ENCODE measurements at places on chromosomes 2 and 18. TPM values are rescaled to one million over a fixed set of nuclear protein-coding genes. Genes with fewer than 3 reads are reported as not detected.

PSMA8 gene
- 0.58 TPM for total RNA-seq

TGOLN2 gene
- total RNA-seq, result 109 TPM

SERPINB10 gene
- not detected for total RNA-seq

LOXHD1 gene
- not detected for total RNA-seq

APLF gene
- 1.4 TPM for total RNA-seq

RGPD3 gene
- total RNA-seq, result 0.35 TPM

NGEF gene
- total RNA-seq, result not detected

MATN3 gene
- total RNA-seq, result not detected

CCDC150 gene
- 11.6 TPM for total RNA-seq

NT5C1B gene
- not detected for total RNA-seq

METTL5 gene
- 78.7 TPM for total RNA-seq

ZNF396 gene
- total RNA-seq, result 0.87 TPM

SERPINB12 gene
- total RNA-seq, result not detected

COX7A2L gene
- 60.7 TPM for total RNA-seq

GYPC gene
- total RNA-seq, result 123 TPM

GRCh38 chr18:22505141-22505591 lies 87.5 kb upstream of the CTAGE1 start:
- ATAC-seq, result no peak

GRCh38 chr2:124822516-124822915 lies 797.4 kb downstream of the CNTNAP5 start:
- ATAC-seq, result no peak

DNA sequence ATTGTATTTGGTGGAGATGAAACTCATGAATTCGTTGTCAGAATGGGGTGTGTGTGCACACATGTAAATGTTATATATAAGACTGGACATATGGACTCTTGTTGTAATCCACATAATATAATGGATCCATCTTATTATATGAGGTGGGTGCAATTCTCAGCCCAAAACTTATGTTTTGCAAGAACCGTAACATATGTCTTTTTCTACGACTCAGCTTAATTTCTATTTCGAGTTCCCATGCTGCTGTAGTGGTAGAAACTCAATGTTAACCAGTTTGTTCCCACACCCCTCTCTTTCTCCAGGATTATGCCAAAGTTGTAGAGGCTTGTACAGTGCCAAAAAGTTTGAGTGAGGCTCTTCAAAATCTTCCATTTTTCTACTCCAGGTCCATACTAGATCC lies 112.5 kb upstream of the SPOPL start:
- no peak for ATAC-seq

- ATAC-seq, result no peak
Observed at GRCh38 chr18:57696271-57696670, 74.6 kb upstream of the NARS1 start.

- ATAC-seq, result peak; percentile 87
Observed at GRCh38 chr2:12728221-12728777, 11.6 kb downstream of the TRIB2 start.

DNA sequence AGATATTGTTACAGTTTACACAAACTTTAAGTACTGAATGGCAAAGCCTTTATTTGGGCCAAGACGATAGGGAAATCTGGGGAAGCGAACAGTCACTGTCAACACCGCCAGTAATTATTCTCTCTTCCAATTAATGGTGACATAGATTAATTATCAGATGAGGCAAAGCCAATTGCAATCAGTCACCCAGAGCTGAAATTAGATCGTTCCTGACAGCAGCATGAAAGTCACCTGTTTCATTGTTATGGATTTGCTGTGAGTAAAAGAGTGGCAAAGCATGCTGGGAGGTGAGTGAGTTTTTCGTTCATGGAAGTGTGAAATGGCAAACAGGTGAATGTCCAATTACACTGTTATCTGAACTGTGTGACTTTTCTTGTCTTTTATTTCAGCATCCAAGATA lies 164.8 kb upstream of the KLHL14 start:
- ATAC-seq, result no peak

DNA sequence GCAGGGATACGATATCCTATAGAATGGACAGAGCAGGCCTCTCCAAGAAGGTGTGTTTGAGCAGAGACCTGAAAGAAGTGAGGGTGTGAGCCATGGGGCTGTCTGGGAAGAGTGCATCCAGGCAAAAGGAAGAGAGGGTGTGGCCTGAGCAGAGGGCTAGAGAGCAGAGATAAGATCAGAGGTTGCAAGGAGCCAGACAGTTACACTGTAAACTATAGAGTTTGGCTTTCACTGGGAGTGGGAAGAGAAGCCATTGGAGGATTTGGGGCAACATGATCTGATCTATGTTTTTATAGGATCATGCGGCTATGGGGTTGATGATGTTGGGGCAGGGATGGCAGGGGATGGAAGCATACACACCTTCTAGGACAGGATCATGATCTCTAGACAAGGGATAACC lies 124.1 kb upstream of the MAP3K20 start:
- no peak for ATAC-seq

GRCh38 chr2:28588292-28588670 lies 92.4 kb downstream of the PLB1 start:
- ATAC-seq, result no peak

DNA sequence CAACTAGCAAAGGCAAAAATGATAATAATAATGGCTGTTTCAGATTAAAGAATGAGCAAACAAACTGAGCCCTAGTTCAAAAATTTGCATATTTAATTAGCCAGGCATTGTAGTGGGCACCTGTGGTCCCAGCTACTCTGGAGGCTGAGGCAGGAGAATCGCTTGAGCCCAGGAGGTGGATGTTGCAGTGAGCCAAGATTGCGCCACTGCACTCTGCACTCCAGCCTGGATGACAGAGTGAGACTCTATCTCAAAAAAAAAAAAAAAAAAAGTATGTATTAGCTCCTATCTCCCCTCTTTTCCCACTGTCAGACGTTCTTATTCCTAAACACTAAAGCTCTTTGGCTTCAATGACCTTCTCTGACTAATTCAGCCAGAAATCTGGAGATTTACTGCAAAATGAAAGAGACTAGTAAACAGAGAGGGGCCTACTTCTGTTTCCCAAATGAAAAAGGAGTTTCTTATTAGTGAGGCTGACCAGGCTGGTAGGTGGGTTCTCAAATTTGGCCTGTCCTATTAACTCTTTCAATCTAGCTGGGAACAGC lies 3.9 kb upstream of the SRBD1 start:
- ATAC-seq, result no peak

- ATAC-seq, result no peak
Observed at GRCh38 chr2:111149882-111150455, 29.3 kb downstream of the BCL2L11 start.

DNA sequence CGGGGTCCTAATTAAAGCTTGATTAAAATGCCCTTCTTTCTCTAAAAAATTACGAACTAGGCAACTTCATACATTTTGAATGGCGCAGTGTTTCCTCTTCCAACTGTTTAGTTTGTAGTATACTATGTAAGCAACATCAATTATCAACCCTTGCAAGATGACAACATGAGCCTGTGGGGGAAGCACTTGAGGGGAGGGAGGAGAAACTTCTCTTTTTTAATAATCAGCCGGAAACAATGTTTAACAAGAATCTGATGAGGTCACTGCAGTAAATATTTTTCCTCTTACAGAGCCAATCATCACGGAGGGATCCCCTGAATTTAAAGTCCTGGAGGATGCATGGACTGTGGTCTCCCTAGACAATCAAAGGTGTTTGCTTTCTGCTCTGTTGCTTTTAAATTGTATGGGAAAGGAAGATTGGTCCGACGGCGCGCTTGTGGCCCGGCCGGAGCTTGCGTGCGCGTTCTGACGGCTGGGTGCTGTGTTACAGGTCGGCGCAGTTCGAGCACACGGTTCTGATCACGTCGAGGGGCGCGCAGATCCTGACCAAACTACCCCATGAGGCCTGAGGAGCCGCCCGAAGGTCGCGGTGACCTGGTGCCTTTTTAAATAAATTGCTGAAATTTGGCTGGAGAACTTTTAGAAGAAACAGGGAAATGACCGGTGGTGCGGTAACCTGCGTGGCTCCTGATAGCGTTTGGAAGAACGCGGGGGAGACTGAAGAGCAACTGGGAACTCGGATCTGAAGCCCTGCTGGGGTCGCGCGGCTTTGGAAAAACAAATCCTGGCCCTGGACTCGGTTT lies 5.3 kb upstream of the DLX1 start:
- ATAC-seq, result no peak

- ATAC-seq, result no peak
Observed at GRCh38 chr2:42567806-42568400, 529 bp upstream of the MTA3 start.

DNA sequence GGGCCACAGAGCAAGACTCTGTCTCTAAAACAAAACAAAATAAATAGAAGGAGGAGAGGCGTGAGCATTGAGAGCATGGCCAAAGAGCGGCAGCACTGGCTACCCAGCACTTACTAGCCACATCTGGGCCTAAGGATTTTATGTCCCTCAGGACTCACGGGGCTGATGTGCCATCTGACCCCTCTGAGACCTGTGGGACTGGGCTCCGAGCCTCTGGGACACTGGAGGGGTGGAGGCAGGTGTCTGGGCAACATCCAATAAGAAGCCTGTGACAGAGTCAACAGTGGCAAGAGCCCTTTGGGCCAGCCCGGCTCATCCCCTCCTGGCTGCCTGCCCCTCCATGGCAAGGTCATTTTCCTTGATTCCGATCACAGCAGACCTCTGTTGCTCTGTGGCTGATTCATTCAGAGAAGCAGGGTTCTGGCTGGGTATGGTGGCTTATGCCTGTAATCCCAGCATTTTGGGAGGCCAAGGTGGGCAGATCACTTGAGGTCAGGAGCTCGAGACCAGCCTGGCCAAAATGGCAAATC lies 60.7 kb downstream of the RRM2 start:
- no peak for ATAC-seq

DNA sequence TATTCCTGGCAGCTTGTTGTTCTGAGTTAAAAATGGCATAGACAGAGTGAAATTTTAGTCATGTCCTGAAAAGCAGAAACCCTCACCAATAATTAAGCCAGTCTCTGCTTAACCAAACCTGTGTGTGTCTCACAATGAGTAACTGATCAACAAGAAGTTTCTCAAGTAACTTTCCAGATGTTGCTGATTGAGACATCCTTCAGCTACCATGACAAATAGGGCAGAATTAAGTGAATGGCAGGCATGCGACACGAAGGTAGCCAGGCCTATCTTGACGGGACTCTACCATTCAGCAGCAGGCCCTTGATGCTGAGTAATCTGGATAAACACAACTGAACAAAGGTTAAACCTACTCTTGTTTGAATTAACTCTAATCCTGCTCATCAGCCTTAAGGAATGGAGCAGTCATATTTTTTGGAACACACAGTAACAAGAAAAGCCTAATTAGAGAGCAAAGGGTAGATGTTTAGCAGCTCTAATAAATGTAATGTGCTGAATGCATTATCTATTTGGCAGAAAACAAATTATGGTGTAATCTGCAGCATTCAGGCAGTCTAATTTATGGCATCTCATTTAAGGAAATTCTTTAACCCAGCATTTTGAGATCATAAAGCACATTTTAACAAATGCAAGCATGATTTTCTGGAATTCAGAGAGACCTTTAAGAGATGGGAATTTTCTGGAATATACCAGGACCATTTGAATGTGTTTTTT lies 159.5 kb upstream of the EPHA4 start:
- no peak for ATAC-seq

GRCh38 chr2:226973816-226974215 lies 138.0 kb downstream of the RHBDD1 start:
- no peak for ATAC-seq

GRCh38 chr2:54444503-54444902 lies 11.6 kb upstream of the SPTBN1 start:
- ATAC-seq, result no peak

- no peak for ATAC-seq
Observed at GRCh38 chr2:233469261-233470010, 97.1 kb downstream of the USP40 start.

DNA sequence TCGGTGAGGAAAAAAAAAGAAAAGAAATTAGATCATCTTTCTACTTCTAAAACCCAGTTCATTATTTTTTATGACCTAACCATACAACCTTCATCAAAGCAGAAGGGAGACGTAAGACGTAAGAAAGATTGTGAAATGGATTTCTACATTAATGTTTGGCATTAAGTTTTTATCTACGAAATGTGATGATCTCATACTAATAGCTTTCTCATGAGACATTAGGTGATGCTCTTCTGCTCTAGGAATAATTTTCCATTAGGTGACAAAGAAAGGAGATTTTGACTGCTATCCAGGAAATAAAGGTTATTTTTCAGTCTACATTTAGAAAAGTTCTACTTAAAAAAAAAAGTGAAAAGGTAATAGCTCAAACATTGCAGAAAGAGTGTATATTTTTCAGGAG lies 748.6 kb downstream of the ERBB4 start:
- no peak for ATAC-seq

DNA sequence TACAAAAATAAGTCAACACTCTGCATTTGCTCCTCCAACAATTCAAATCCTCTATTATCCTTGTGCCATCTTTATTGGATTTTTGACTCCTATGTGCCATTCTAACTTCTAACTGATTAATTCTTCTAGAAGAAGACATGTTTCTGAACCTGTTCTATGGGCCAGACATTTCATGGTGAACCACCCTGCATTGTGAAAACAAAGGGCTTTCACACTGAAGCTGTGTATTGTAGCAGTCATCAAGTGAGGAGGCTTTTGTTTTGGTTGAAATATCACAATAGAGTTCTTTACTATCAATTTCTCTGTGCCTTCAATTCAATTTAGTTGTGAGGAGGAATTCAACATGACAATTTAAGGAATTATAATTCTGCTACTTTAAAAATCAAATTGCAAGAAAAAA lies 357.9 kb downstream of the PLCL1 start:
- ATAC-seq, result no peak

GRCh38 chr2:222671259-222672067 lies at the start of gene MOGAT1:
TSS of gene MOGAT1 (plus strand) at chr2:222671658. CDS start at chr2:222671786, 128 bp downstream.
- peak; percentile 43 for ATAC-seq

- ATAC-seq, result no peak
Observed at GRCh38 chr2:180571559-180571958, 408.8 kb upstream of the UBE2E3 start.

DNA sequence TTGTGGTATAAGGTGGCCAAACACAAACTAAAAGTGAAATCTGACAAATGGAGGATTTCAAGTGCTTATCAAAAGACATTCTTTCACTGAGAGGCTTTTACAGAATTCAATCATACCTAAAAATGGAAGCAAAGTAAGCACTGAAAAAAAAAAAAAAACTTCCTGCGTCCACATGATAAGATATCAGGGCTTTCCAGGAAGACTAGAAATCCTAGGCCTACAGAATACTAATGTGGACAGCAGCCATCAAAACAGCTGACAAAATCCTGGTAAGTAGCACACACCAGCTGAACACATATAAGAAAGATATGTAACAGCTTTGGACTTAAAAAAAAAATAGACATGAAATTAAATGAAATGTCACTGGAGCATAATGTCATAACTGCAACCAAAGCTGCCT lies 178.2 kb downstream of the SUCLG1 start:
- ATAC-seq, result no peak

DNA sequence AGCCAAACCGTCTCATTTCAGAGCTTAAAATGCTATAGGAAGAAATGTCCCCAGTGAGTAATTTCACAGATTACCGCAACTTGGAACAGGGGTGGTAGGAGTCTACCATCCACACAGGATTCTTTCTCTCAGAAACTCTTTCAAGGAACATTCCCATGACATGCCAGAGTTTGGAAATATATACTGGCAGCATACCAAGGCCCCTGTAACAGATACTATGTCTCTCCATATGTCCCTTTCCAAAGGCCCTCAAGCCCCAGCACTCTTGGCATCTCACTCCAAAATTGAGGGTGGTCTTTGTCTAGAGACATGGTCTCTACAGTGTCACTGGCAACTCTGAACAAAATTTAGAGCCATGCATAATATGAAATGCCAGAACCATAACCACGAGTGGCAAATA lies 11.0 kb downstream of the FIGLA start:
- ATAC-seq, result no peak
